ENCODE measurements at places on chromosomes 6 and 20. TPM values are rescaled to one million over a fixed set of nuclear protein-coding genes. Genes with fewer than 3 reads are reported as not detected.
A peak's percentile ranks its signal among the peaks of the same experiment; 100 is the strongest.

The TRIM39 gene
- 13.2 TPM for total RNA-seq

The ADGB gene
- total RNA-seq, result not detected

GRCh38 chr6:3314621-3315467, 56.1 kb downstream of the PSMG4 start:
- peak; percentile 22 for DNase-seq

- DNase-seq, result no peak
Measured at GRCh38 chr20:31685853-31686643, 36.6 kb downstream of the BCL2L1 start.

DNA sequence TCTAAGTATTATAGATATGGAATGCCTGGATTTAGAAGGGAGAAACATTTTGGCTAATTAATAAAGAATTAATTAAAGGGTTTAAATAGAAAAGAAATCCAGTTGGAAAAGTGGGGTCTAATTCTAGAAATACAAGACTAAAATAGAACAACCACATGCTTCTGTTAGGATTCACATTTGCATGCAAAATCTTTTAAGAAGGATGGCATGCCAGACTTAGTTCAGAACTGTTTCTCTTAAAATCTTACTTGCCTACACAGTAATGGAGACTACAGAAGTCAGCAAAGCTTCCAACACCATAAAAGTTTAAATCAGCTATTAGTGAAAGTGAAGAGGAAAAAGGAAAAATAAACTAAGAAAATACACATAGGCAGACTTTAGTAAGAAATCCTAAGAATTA, 32.7 kb upstream of the KATNA1 start:
- DNase-seq, result no peak
